ENCODE measurements at places on chromosomes 1 and 21. TPM values are rescaled to one million over a fixed set of nuclear protein-coding genes. Genes with fewer than 3 reads are reported as not detected.

The BRINP2 gene
- total RNA-seq = not detected

The CLDN14 gene
- total RNA-seq = not detected

The ZNF683 gene
- not detected for total RNA-seq

The RXFP4 gene
- total RNA-seq = not detected

Measured in activated CD4-positive, alpha-beta memory T cell treated with anti-CD3 and anti-CD28 coated beads for 36 hours (primary cell).